Adrenal gland (tissue), 19 donors: ENCODE measurements at places on chromosomes 6 and 20. TPM values are rescaled to one million over a fixed set of nuclear protein-coding genes. Genes with fewer than 3 reads are reported as not detected.

The CFB gene
- 23.2 TPM for total RNA-seq

The PCSK2 gene
- 0.61 TPM for total RNA-seq

The RNF39 gene
- total RNA-seq: 1.0 TPM

The CFAP206 gene
- 0.36 TPM for total RNA-seq

The RGS17 gene
- 0.83 TPM for total RNA-seq

DNA sequence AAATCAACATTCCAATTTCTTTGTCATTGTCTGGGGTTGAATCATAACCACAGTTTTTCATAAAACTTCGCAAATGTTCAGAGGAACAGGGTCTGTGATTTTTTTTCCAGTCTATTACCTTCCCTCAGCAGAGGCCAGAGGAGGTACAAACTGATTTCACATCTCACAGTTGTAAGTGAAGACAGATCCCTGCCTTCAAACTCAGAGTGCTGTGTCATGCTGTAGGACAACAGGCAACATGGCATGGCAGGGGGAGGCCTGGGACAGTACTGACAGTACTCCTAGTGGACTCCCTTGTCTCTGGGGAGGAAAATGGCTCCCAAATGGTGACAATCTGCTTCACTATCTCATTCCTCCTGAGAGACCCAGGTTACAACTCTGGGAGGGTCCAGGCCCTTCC, 308.6 kb downstream of the CDC5L start:
- H3K27me3 ChIP-seq: peaks cover 4% of the 10 kb centered on the region
- no peak overlapping the region for H3K4me3 ChIP-seq
- DNase-seq: no peak
- H3K36me3 ChIP-seq: no peaks in the 10 kb centered on the region
- H3K27ac ChIP-seq: no peak overlapping the region

DNA sequence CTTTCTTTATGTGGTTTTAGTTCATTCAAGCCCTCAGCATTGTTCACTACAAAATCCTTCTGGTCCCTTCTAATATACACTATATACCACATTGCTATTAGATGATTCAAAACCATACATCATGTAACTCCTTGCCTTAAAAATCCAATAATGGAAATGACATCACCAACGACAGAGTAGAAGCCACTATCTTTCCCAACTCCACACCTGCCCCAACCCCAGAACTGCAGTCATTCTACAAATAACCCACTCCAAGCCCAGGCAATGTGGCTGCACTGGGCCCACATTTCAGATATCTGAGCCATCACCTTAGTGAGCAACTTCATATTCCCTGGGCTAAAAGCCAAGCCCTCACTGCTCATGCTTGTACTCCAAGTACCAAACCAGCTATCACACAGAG, 22.6 kb upstream of the RUNX2 start:
- H3K36me3 ChIP-seq: no peaks in the 10 kb centered on the region
- H3K4me3 ChIP-seq: no peak overlapping the region
- H3K27me3 ChIP-seq: no peaks in the 10 kb centered on the region
- no peaks in the 10 kb centered on the region for H3K4me1 ChIP-seq
- H3K27ac ChIP-seq: no peak overlapping the region

DNA sequence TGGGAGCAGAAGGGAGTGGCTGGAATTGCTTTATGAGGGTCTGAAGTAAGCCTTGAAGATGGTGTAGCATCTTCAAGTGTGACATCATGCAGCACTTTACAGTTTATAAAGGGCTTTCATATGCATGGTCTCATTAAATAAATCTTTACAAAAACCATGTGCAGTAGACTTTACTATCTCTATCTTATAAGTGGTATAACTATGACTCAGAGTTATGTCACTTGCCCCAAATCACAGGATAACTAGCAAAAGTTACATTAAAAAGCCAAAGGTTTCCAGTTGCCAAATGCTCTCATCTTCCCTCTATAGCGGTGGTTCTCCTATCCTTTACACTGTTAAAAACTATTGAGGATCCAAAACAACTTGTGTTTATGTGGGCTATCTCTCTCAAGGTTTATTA, 687.7 kb upstream of the MARCKS start:
- no peaks in the 10 kb centered on the region for H3K36me3 ChIP-seq
- no peak for DNase-seq
- H3K27ac ChIP-seq: no peak overlapping the region
- peaks cover 9% of the 10 kb centered on the region for H3K4me1 ChIP-seq
